ENCODE measurements at places on chromosomes 6 and 20. TPM values are rescaled to one million over a fixed set of nuclear protein-coding genes. Genes with fewer than 3 reads are reported as not detected.

DNA sequence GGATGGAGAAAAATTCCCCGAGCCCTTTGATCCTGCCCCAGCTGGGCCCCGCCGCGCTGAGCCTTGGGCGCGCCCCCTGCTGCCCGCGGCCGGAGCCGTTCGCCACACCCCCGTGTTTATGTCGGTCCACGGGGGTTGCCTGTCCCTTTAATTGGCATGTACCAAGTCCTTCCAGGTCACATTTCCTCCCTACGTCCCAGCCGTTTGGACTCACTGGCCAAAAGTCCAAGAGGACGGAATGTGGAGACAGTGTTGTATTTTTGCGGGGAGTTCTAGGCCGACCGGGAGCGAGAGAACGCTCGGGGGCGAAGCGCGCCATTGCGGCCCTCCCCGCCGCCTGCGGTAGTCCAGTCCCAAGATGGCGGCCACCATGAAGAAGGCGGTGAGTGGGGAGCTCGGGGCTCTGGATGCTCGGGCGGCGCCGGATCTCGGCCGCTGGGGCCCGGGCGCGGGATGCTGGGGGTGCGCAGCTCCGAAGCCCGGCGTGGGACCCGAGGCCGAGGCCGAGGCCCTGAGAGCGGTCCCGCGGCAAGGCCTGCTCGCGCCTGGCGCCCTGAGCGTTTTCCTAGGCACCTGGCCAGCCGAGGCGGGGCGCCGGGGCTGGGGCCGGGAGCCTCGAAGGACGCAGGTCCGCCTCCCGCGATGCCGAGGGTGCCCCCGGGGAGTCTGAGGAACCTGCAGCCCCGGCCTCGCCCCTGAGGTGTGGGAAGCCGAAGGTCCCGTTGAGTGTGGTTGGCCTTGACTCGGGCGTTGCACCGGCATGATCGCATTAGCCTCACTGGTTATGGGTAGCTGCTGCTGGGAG, at the start of gene PFDN4:
TSS of gene PFDN4 (plus strand) at position 345 of the 805 bp plus-strand sequence. CDS start at position 359, 14 bp downstream.
- H3K4me3 ChIP-seq = peak within 1 kb of the TSS; percentile 69
- DNase-seq = peak; percentile 97
- H3K36me3 ChIP-seq = peaks cover 15% of the 10 kb centered on the region
- peaks cover 18% of the 10 kb centered on the region for H3K4me1 ChIP-seq
- H3K27me3 ChIP-seq = no peaks in the 10 kb centered on the region

DNA sequence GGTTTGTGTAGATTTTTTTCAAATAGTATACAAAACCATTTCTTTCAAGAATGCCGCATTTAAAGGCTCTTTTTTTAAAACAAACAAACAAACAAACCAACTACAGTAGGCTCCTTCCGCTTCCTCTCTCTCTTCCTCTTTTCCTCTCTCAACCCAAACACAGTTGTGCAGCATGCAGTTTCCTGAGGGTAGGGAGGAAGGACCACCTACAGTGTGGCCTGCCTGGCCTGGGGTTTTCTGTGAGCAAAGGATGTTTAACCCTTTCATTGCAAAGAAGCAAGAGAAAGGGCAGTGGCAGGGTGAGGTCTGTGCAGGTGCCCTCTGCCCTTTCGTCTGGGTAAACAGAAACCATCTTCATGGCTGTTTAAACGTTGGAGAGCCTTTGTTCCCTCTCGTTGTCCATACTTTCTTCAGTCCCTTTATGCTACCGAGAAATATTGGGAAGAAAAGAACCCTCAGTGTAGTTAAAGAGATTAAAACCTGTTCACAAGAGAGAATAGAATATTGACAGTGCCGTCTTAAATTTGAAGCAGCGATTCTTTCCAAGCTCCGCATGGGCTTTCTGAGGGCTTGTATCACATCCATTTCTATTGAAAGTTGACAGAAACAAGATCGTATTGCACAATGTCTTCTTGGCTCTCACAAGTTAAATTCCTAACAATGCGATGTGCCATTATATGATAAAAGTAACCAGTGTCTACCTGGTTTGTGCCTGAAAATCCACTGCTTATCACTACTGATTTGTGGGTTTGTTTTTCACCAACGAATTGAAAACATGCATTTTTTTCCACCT, 215.5 kb upstream of the SNX9 start:
- DNase-seq = no peak
- H3K4me1 ChIP-seq = peaks cover 12% of the 10 kb centered on the region
- peaks cover 4% of the 10 kb centered on the region for H3K36me3 ChIP-seq
- no peak overlapping the region for H3K27ac ChIP-seq
- H3K27me3 ChIP-seq = no peaks in the 10 kb centered on the region

DNA sequence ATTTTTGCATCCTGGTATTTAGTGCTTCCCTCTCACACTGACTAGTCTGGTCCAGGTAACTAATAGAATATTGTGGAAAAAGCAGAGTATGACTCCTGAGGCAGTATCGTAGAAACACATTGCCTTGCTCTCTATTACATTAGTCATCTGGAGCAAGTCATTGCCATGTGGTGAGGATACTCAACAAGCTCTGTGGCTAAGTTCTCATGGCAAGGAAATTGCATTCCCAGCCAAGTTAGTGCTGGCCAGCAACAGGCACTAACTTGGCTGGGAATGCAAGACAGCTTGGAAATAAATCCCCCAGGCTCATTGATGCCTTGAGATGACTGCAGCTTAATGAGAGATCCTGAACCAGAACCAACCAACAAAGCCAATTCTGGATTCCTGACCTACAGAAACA, 39.7 kb upstream of the HTR1B start:
- H3K36me3 ChIP-seq = no peaks in the 10 kb centered on the region
- H3K4me1 ChIP-seq = no peaks in the 10 kb centered on the region
- H3K27ac ChIP-seq = no peak overlapping the region
- no peak overlapping the region for H3K4me3 ChIP-seq
- no peak for DNase-seq

DNA sequence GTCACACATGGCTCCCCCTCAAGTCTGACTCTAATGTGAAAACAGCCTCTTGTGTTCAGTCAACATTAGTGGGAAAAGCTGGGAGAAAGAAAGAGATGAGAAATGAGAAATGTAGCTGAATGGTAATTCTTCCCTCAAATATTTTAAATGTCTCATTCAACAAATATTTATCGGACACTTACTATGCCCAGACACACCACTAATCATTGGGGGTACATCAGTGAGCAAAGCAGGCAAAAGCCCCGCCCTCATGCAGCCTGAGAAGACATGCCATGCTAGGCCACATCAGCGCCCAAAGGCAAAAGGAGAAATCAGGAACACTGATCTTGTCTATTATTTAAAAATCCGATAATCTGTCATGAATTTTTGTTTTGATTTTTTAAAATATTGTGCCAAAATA, 89.9 kb upstream of the ASF1A start:
- no peak overlapping the region for H3K27ac ChIP-seq
- no peak for DNase-seq
- H3K36me3 ChIP-seq = peaks cover 5% of the 10 kb centered on the region
- peaks cover 10% of the 10 kb centered on the region for H3K4me1 ChIP-seq

DNA sequence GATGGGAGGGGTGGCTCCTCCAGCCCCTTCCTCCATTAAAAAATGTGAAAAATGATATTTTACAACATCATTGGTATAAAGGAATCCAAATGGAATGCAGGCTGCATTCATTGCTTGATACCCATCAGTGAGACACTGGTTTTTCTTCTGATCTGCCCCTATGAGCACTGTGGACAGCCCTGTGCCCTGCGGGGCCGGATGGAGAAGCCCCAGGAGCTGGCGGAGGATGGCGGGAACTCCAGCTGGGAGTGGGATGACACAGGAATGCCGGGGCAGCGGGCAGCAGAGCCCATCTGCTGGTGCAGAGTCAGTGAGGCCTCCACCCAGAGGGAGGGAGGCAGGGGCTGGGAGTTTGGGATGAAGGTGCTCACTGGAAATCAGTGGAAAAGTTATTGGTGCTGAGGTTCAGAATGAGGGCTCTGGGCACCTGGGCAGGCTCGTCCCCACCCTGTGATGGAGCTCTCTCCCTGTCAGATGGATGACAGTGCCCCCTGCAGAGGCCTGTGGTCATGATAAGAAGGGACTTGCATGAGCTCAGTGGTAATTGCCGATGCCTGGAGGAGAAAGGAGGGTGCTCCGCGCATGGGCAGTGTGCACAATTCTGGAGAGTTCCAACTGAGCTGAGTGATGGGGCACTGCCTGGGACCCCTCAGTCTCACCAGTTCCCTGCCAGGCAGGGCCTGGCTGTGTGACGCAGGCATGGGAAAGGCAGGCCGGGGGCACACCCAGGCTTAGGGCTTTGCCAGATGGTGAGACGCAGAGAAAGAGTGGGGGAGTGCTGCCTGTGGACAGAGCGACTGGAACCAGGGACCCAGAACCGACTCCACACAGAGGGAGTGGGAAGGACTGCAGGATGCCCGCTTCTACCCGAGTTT, 23.2 kb downstream of the CTCFL start:
- no peaks in the 10 kb centered on the region for H3K4me1 ChIP-seq

GRCh38 chr6:6357530-6357929, 37.1 kb upstream of the F13A1 start:
- H3K27ac ChIP-seq = no peak overlapping the region
- no peak for DNase-seq
- H3K4me1 ChIP-seq = no peaks in the 10 kb centered on the region
- no peaks in the 10 kb centered on the region for H3K27me3 ChIP-seq
- H3K4me3 ChIP-seq = no peak overlapping the region
- H3K36me3 ChIP-seq = no peaks in the 10 kb centered on the region

DNA sequence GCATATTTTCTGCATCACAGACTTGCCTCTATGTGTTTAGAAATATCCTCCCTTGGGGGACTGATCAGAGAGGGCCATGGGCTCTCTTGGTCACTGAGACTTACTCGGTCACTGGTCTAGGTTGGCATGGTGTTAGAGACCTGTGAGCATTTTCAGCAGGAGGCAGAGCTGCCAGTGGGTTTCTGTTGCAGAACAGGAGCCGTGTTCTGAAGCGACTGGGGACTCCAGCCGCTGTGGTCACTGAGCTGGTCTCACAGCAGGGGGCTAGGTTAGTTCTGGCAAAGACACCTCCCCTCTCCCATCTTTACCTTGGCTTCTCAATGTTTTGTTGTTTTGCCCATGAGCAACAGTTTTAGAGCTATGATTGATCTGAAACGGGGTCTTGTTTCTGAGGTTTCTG, 8.7 kb downstream of the TMEM181 start:
- no peaks in the 10 kb centered on the region for H3K27me3 ChIP-seq
- H3K4me1 ChIP-seq = peaks cover 38% of the 10 kb centered on the region
- no peak overlapping the region for H3K27ac ChIP-seq
- H3K4me3 ChIP-seq = no peak overlapping the region
- peaks cover 26% of the 10 kb centered on the region for H3K36me3 ChIP-seq

DNA sequence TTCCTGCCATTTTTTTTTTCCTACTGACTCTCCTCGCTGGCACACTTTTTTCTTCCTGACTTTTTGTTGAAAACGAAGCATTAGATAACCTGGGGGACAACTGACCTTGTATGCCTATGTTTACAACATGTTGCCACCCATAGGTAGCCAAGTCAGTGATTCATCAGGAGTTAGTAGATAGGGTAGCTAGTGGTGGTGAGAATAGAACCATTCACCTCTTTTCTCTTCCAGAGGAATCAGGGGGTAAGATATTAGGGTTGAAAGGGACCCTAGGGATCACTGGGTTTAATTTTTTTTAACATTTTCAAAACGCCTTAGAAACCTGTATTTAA, 427.9 kb upstream of the FLRT3 start:
- H3K27ac ChIP-seq = no peak overlapping the region
- no peaks in the 10 kb centered on the region for H3K27me3 ChIP-seq
- H3K4me3 ChIP-seq = no peak overlapping the region
- H3K4me1 ChIP-seq = no peaks in the 10 kb centered on the region
- H3K36me3 ChIP-seq = no peaks in the 10 kb centered on the region

Gene EYA2
- 0.35 TPM for total RNA-seq

Gene SLC16A10
- 2.6 TPM for total RNA-seq

Gene BACH2
- 7.2 TPM for total RNA-seq
